ENCODE measurements at places on chromosomes 4 and X.
A peak's percentile ranks its signal among the peaks of the same experiment; 100 is the strongest.

- DNase-seq: peak; percentile 2
Observed at GRCh38 chrX:119692191-119693039, 553 bp downstream of the SEPTIN6 start.

DNA sequence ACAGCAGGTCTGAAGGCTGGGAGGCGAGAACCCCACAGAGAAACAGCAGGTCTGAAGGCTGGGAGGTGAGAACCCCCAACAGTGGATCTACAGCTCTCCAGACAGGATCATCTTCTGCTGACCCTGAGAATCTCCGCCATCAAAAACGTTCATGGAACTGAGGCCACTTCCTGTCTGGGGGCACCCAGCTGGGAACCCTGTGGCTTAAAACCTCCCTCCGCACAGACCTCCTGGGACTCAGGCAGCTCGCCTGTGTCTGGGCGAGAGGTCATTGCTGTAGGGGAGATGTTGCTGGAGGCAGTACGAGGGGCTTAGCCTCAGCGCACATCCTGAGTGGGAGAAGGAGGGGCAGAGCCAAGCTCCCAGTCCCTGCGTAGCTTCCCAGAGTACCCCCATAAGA lies 15.1 kb upstream of the CLDN24 start:
- no peak for DNase-seq

GRCh38 chrX:74449937-74450330 lies 28.6 kb downstream of the SLC16A2 start:
- no peak for DNase-seq

- no peak for DNase-seq
Observed at GRCh38 chr4:5899881-5900280, 7.0 kb upstream of the CRMP1 start.

DNA sequence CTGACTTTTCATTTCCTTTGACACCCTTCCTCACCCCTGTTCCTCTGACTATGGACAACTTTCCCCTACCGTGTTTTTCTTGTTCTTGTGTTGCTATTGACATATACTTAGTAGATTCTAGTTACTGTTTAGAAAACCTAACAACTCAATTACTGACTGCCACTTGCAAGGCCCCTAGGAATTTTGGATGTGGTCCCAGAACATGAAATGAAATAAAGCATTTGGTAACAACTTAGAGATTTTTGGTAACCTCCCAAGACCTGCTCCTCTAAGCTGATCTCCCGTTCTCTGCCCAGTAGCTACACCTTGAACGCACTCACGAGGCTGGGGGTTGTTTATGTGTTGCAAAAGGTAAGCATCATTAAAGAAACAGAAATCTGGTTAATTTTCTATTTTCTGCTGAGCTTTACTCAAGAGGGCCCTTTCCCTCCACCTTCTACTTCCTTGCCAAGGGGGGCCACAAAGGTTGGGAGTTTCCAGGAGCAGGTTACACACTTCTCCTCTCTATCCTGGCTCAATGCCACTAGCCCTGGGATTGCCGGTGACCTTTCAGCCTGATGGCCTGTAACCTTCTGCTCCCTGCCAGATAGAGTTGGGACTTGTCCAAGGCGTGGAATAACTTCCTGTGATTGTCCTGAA lies 20.5 kb downstream of the GAB3 start:
- DNase-seq: no peak

- DNase-seq: no peak
Observed at GRCh38 chr4:42785817-42786216, 106.7 kb upstream of the GRXCR1 start.

- no peak for DNase-seq
Observed at GRCh38 chr4:64814616-64815015, 405.4 kb upstream of the TECRL start.

GRCh38 chr4:80336582-80336981 lies 1.1 kb downstream of the CFAP299 start:
- no peak for DNase-seq

GRCh38 chr4:6888506-6889071 lies 21.0 kb upstream of the TBC1D14 start:
- no peak for DNase-seq

Measured in hypothalamus (tissue), 51 donors.